Fibroblast of the conjunctiva (primary cell): ENCODE measurements at places on chromosomes 6 and 20.

- DNase-seq: no peak
These were observed 15.9 kb upstream of the WFDC11 start for GRCh38 chr20:45685896-45686295.

DNA sequence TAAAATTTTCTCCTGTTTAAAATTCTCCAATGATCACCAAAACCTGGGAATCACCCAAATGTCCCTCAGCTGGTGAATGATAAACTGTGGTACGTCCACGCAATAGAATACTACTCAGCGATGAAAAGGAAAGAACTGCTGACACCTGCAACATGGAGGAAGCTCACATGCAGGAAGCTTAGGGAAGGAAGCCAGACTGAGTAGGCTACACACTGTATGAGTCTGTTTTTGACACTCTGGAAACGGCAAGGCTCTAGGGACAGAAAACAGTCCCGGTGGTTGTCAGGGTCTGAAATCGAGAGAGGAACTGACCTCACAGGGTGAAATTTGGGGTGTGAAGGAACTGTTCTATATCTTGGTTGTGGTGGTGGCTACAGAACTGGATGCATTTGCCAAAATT lies 25.2 kb upstream of the TLDC2 start:
- DNase-seq: no peak

DNA sequence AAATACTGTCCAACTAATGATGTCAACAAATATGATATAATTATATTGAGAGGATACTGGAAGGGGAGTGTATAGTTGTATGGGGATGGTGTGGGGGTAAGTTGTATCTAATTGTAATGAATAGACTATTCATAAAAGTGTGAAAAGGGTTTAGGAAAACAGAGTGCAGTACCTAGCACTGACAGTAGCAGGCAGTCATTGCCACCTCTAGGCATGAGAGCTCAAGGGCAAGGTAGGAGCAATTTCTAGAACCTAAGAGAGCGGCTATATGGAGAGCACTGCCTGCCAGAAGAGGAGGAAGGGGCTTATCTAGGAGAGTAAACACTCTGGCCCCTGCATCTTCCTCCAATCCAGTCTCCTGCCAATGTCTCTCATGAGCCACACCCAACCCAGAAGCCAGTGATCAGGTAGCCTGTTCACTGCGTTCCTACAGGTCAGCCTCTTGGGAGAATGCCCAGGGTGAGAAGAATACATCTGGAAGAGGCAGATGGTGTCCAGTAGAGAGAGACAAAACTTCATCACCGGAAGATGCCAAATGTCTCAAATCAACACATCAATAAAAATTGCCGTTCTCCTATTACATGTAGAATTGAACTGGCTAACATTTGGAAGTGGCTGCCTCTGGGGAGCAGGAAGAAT lies 200.0 kb downstream of the LY86 start:
- DNase-seq: no peak

DNA sequence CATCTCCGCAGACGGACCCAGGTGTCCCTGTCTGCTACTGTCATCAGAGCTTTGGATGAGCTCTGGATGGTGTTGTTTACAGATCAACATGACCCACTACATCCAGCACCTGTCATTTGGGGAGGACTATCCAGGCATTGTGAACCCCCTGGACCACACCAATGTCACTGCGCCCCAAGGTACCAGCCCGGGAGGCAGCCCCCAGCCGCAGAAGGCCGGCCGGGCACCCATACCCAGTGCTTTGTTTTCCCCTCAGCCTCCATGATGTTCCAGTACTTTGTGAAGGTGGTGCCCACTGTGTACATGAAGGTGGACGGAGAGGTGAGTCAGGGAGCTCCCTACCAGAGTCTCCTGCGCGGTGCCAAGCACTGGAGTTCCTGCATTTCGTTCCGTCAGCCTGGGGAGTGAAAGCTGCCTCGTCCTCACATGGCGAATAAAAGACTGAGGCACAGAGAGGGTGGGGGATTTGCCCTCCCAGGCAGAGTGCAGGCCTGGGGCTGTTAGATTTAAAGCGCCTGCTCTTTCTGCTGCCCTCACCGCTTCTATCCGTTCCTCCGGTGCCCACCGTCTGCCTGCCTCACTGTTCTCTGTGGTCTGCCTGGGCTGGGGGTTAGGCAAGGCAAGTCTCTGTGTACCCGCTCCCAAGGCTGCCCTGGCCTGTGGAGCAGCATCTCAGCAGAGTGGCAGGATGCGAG lies 14.2 kb downstream of the ERGIC3 start:
- no peak for DNase-seq

DNA sequence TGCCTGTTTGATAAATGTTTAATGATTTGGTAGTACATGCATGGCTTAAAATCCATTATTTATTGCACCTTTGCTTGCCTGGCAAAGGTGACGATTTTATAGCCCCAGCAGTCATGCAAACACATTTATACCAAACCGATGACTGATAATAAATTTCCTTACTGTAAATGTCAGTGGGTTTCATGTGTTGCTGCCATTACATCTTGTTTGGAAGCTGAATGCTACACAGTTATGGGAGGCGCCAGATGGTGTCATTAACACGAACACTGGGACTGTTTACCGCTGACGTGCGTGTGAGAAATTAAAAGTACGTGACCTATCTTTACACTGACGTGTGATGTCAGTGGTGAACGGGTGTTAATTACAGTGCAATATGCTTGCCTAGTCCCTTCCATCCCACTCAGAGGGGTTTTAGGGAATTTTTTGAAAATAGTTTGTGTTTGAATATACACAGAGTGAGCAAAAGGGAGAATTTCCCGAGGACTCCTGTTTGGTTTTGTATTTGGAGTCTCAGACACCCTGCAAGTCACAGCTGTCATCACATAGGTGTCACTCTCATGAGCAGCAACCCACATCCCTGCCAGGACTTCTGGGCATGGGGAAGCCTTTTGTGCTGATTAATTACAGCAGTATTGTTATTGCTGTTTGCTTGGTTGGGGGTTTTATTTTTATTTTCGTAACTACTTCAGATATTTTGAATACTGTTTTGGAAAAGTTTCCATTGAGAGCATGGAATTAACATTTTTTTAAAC lies 151.8 kb upstream of the INSM1 start:
- DNase-seq: no peak

DNA sequence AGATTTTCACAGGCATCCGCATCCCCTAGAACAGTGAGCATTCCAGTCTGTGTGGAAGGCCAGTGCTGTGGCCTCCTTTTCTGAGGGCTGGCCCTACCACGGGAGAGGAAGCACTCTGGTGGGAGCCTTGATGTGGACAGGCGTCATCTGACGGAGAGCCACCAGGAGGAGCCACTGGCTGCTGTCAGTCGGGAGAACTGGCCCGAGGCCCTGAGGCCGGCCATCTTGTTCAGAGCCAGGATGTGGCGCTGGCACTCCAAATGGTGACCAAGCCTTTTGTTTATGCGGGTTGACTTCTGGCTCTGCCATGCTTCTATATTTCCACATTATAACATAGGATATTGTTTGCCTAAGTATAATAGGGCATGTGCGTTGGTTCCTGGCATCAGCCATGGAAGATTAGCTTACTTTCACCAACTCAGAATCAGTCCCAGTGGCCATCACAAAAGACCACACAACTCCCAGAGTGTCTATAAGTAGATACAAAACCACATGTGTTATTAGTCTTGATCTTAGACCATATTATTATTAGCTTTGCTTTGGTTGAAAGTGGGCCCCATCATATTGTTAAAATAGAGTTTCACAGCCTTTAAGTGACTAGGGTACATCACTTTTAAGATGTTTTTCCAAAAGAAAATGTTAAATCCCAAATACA lies 273.9 kb upstream of the TAB2 start:
- no peak for DNase-seq

DNA sequence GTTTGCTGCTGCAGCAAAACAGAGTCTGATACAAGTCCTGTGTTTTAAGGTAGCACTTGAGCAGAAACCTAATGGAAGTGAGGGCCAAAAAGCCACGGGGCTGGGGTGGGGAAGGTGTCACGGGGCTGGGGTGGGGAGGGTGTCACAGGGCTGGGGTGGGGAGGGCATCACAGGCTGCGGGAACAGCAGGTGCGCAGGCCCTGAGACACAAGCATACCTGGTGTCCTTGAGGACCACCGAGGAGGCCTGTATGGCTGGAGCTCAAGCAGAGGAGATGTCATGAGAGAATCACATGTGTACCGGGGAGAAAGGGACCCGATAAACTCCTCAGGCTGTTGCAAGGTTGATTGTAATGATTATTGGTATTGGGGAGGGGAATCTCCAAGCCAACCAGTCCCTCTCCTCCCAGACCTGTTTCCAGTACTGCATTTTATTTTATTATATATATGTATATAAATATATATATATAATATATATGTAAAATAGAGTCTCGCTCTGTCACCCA lies 13.6 kb upstream of the SPO11 start:
- DNase-seq: no peak

- no peak for DNase-seq
These were observed 646 bp downstream of the RPS6KA2 start for GRCh38 chr6:166626177-166627032.

- DNase-seq: no peak
These were observed 179.8 kb downstream of the HAO1 start for GRCh38 chr20:7760247-7761031.

- no peak for DNase-seq
These were observed 154.0 kb downstream of the THBS2 start for GRCh38 chr6:169099411-169100202.

DNA sequence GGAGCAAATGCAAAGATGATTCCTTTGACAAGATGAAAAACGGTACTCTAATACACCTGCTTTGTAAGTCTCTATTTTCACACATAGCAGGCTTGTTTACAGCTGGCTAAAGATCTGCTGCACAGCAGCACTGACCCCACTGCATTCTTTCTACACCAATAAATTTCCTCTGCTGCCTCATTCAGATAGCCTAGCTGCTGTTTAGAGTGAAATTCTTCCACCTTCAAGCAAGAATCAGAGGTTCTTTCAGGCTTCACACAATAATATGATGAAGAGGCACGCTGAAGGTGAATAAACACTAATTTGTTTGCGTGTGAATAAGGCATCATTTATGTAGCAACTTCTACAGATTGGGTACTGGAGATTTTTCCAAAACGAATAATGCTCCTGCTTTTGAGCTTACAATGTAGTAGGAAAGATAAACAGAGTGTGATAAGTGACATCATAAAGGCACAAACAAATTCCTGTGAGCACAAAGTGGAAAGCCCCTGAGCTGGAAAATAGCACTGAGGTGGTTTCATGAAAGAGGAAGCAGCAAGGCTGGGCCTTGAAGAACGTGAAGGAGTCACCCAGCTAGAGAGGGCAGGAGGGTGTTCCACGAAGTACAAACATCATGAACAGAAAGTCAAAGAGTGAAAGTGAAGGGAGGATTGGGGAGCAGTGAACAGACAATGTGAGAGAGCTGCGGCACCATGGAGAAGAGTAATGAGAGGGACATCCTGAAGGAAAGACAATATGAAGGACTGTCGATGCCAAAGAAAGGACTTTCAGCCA lies 543.4 kb downstream of the CD83 start:
- DNase-seq: no peak

- DNase-seq: no peak
These were observed 584.7 kb downstream of the RFPL4B start for GRCh38 chr6:112931832-112932231.

GRCh38 chr6:34120953-34121675 lies 24.8 kb downstream of the GRM4 start:
- no peak for DNase-seq

GRCh38 chr6:167230288-167230687 lies 60.8 kb upstream of the UNC93A start:
- DNase-seq: no peak

- no peak for DNase-seq
These were observed 15.8 kb downstream of the RNF8 start for GRCh38 chr6:37369321-37370201.

- DNase-seq: no peak
These were observed 33.5 kb downstream of the NEDD9 start for GRCh38 chr6:11198663-11199603.

- DNase-seq: peak; percentile 43
These were observed 5.8 kb upstream of the PACSIN1 start for GRCh38 chr6:34459899-34460593.

GRCh38 chr20:51008718-51009117 lies 14.2 kb downstream of the KCNG1 start:
- no peak for DNase-seq

DNA sequence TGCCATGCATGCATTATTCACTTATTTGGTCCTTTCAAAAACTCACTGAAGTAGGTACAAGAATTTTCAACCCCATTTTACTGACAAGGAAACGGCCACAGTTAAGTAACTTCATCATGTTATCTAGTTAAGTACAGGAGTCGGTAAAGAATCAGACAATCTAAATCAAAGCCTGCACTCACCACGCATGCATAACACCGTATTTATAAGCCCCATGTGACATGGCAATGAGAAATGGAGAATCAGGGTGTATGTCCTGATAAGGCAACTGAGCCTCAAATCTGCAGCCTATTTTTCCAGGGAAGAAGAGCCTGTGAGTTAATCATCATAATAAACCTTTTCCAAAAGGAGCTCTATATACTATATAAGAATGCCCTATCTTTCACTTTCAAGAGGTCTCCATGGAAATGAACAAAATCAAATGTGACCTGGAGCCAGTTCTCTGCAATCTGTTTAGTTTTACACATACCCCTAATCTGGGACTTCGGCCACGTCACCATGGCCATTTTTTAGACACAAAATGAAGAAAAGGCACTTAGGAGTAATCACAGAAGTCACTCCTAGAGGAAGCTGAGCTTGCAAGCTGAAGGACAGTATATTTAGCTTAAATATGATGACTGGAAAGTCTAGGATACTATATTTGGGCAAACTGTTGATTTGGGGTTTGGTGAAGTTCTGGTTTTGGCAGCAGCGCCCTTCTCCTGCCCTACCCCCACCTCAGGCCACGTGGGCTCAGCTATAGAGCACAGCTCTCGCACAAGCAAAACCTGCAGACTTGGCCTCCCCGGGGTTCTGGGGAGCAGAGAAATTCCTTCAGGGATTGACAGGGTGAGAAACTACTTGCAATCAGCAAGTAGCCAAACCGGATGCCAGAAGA lies 19.2 kb downstream of the TRAM2 start:
- no peak for DNase-seq

GRCh38 chr20:43583982-43584432 lies 6.7 kb upstream of the IFT52 start:
- DNase-seq: peak; percentile 96

DNA sequence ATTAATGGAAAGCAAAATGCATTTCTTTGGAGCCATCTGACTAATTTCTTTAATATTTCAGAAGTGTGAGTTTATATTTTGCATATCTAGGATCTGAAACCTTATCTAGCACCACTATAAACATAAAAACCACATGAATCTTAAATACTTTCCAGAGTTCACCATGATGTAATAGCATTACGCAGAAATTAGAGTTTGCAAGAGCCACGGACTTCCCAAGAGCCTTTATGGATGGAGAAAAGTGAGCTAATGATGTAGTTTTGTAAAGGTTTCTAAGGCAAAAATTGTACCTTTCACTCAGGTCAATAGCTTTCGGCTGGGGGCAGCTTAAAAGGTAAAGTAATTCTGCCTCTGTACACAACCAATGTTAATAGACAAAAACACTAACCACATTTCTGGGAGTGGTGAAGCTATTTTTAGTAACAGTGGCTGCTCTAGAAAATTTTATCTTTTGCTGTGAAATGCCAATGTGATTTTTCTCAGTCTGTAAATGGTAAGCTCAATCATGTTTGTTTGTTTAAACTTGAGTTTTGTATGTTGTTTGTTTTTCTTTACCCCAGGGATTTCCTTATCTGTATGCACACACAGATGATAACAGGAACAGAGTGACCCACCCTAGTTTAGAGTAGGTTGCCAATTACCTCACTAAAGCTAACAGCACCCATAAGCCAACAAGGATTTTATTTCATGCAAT lies 80.5 kb downstream of the FILIP1 start:
- DNase-seq: no peak

- no peak for DNase-seq
These were observed 21.8 kb upstream of the MCUR1 start for GRCh38 chr6:13836170-13836569.

- DNase-seq: no peak
These were observed 790 bp downstream of the NEDD9 start for GRCh38 chr6:11231564-11232192.
